A549 treated with CpdA at 1 μM for 4 hours (cell line): ENCODE measurements at places on chromosomes 3 and 15. TPM values are rescaled to one million over a fixed set of nuclear protein-coding genes. Genes with fewer than 3 reads are reported as not detected.

Gene SEMA5B
- total RNA-seq = 0.17 to 0.40 TPM (median 0.29 TPM) in 5 replicates

Gene CAPN3
- 0.25 to 0.43 TPM (median 0.31 TPM) in 3 of 5 replicates, not detected in the others for total RNA-seq

Gene TRIM42
- not detected in 5 replicates for total RNA-seq

Gene CEP152
- total RNA-seq = 3.6 to 7.6 TPM (median 4.3 TPM) in 5 replicates

Gene SERINC4
- total RNA-seq = 0.05 to 0.12 TPM (median 0.08 TPM) in 4 of 5 replicates, not detected in the other

Gene MUC13
- 6.9 to 9.4 TPM (median 7.7 TPM) in 5 replicates for total RNA-seq

Gene ZNF662
- not detected in 5 replicates for total RNA-seq

Gene CLDN11
- total RNA-seq = 0.14 to 0.26 TPM (median 0.22 TPM) in 5 replicates

Gene ECE2
- total RNA-seq = not detected in 5 replicates

Gene CPLX3
- total RNA-seq = not detected in 5 replicates

Gene ARPP21
- total RNA-seq = 0.03 to 0.06 TPM in 2 of 5 replicates, not detected in the others

Gene ARHGEF3
- 6.4 to 9.3 TPM (median 7.5 TPM) in 5 replicates for total RNA-seq

Gene NEO1
- total RNA-seq = 29.4 to 35.9 TPM (median 33.3 TPM) in 5 replicates

Gene CHAC1
- total RNA-seq = 2.6 to 7.1 TPM (median 4.8 TPM) in 5 replicates

Gene C3orf20
- total RNA-seq = not detected in 5 replicates

Gene NMB
- 15.2 to 25.8 TPM (median 23.7 TPM) in 5 replicates for total RNA-seq

Gene XIRP1
- total RNA-seq = 0.05 to 0.15 TPM (median 0.07 TPM) in 5 replicates

Gene ABHD10
- 19.8 to 27.1 TPM (median 22.4 TPM) in 5 replicates for total RNA-seq

Gene ZNF445
- total RNA-seq = 2.2 to 3.1 TPM (median 2.8 TPM) in 5 replicates

Gene GP5
- 0.01 TPM in 1 of 5 replicates, not detected in the others for total RNA-seq

Gene CHRM5
- total RNA-seq = 0.01 to 0.02 TPM in 2 of 5 replicates, not detected in the others

Gene SOX14
- not detected in 5 replicates for total RNA-seq

Gene CX3CR1
- 0.02 TPM in 1 of 5 replicates, not detected in the others for total RNA-seq

Gene PRTG
- 8.2 to 11.0 TPM (median 10.2 TPM) in 5 replicates for total RNA-seq

Gene SLC6A11
- total RNA-seq = 0.03 to 0.07 TPM (median 0.04 TPM) in 4 of 5 replicates, not detected in the other

Gene SLC15A2
- 0.12 to 0.41 TPM (median 0.35 TPM) in 5 replicates for total RNA-seq

Gene RHCG
- total RNA-seq = 35.4 to 44.9 TPM (median 36.0 TPM) in 5 replicates

Gene KNL1
- 5.0 to 10.1 TPM (median 7.3 TPM) in 5 replicates for total RNA-seq

Gene KNG1
- not detected in 5 replicates for total RNA-seq

Gene IGDCC3
- total RNA-seq = 0.07 to 0.09 TPM (median 0.08 TPM) in 5 replicates

Gene CATSPER2
- 0.40 to 3.4 TPM (median 0.84 TPM) in 5 replicates for total RNA-seq

Gene XCR1
- not detected in 5 replicates for total RNA-seq

Gene PPP1R14D
- total RNA-seq = 0.20 to 0.32 TPM in 2 of 5 replicates, not detected in the others

Gene NTRK3
- total RNA-seq = 16.1 to 24.1 TPM (median 22.2 TPM) in 5 replicates

Gene GOLGA6L9
- 2.7 to 3.4 TPM (median 3.0 TPM) in 5 replicates for total RNA-seq

Gene ATP13A4
- total RNA-seq = 0.09 TPM in 1 of 5 replicates, not detected in the others

Gene TGFBR2
- 42.1 to 44.7 TPM (median 43.1 TPM) in 5 replicates for total RNA-seq

Gene NUP210
- 31.7 to 40.3 TPM (median 38.3 TPM) in 5 replicates for total RNA-seq

Gene RCN2
- 58.8 to 72.7 TPM (median 66.4 TPM) in 5 replicates for total RNA-seq

Gene SPINK8
- not detected in 5 replicates for total RNA-seq

Gene ANKDD1A
- total RNA-seq = 1.5 to 1.9 TPM (median 1.8 TPM) in 5 replicates

Gene ACTC1
- 0.22 to 0.63 TPM (median 0.37 TPM) in 5 replicates for total RNA-seq

Gene FAM81A
- total RNA-seq = 11.0 to 14.6 TPM (median 13.6 TPM) in 5 replicates

Gene IQGAP1
- 119 to 212 TPM (median 126 TPM) in 5 replicates for total RNA-seq

Gene ZNF35
- 4.1 to 7.7 TPM (median 5.1 TPM) in 5 replicates for total RNA-seq

Gene RYR3
- 0.02 to 0.06 TPM (median 0.05 TPM) in 5 replicates for total RNA-seq

Gene TF
- total RNA-seq = 0.51 to 4.1 TPM (median 0.87 TPM) in 5 replicates

Gene CCR8
- total RNA-seq = not detected in 5 replicates

Gene MFSD1
- total RNA-seq = 42.6 to 56.1 TPM (median 51.1 TPM) in 5 replicates

Gene ITIH3
- total RNA-seq = 0.05 to 0.24 TPM in 2 of 5 replicates, not detected in the others

Gene P2RY1
- total RNA-seq = 0.36 to 0.41 TPM (median 0.37 TPM) in 5 replicates

Gene A4GNT
- not detected in 5 replicates for total RNA-seq

Gene DNAJA4
- 0.02 TPM in 1 of 5 replicates, not detected in the others for total RNA-seq

Gene FMN1
- total RNA-seq = 0.27 to 0.59 TPM (median 0.41 TPM) in 5 replicates

Gene CCDC33
- 5.8 to 7.8 TPM (median 6.1 TPM) in 5 replicates for total RNA-seq

Gene CORO2B
- 2.7 to 4.8 TPM (median 3.7 TPM) in 5 replicates for total RNA-seq

Gene C3orf52
- 11.5 to 16.0 TPM (median 13.8 TPM) in 5 replicates for total RNA-seq

Gene CACNA2D3
- total RNA-seq = 0.02 TPM in 1 of 5 replicates, not detected in the others
